Amygdala (tissue), 56 donors: ENCODE measurements at places on chromosomes 13 and 19.

DNA sequence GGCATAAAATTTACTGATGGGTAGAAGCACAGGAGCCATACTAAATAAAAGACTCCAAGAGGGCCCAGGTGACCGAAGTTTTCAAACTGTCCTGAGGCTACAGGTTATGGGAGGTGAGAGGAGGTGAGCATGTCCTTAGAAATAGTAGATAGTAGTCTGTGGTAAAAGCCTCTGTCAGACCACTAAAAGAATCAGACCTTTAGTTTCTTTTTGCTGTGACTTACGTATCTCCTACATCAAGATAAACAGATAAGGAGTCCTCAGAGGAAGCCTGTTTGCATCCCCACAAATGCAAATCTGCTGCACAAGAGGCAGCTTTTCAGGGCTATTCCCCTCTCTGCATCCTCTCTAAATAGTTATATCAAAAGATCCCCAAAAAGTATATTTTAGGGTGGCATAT is 711.6 kb upstream of the SLITRK6 start:
- DNase-seq: no peak

- no peak for DNase-seq
Observed at GRCh38 chr13:44022196-44022595, 142.5 kb downstream of the LACC1 start.

DNA sequence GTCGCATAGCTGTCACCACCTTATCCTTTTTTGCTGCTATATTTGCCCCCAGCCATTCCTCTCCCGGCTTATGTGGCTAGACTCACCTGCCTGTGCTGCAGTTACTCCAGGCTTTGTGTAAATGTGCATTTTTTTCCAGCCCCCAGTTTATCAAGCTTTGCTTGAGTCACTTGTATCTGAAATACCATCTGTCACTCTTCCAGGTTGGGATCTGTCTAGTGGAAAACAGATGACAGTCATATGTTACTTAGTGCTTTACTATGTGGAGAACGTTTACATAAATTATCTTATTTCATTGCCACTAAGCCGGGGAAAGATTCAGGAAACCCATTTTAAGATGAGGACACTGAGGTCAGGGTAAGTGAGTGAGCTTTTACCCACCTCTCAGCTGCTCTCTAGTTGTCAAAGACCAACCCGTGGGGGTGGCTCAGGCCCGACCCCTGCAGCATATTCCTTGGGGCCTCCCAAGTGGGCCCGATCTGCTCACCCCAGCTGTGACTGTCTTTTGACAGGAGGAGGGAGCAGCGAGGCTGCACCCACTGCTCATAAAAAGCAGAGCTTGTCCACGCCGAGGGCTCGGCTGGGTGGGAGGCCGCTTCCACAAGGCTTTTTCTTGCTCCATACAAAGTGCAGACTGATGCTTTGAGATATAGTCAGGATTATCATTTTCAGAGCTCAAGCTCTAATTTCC is 7.2 kb downstream of the GJB2 start:
- no peak for DNase-seq

- no peak for DNase-seq
Observed at GRCh38 chr13:36447501-36447900, 15.2 kb downstream of the CCNA1 start.

DNA sequence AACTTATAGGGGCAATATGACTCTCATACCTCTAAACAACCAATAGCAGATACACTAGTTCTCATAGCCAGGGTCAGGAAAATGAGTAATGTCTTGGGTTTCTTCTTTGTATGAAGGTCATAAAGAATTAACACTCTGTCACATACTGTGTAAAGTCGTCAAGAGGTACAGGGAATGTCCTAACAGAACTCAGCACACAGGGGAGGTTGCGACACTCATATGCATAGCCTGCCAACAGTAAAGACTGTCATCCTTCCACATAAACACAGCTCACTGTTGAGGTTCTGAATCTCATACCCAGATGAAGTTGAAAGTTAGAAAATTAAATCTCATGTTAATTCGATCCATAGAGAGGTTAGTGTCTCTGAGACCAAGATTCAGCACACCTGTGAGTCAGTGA is 34.2 kb upstream of the ZNF254 start:
- no peak for DNase-seq

GRCh38 chr13:60369242-60369641 is 27.8 kb upstream of the TDRD3 start:
- DNase-seq: no peak

- no peak for DNase-seq
Observed at GRCh38 chr13:22690756-22691155, 490.0 kb upstream of the SGCG start.

DNA sequence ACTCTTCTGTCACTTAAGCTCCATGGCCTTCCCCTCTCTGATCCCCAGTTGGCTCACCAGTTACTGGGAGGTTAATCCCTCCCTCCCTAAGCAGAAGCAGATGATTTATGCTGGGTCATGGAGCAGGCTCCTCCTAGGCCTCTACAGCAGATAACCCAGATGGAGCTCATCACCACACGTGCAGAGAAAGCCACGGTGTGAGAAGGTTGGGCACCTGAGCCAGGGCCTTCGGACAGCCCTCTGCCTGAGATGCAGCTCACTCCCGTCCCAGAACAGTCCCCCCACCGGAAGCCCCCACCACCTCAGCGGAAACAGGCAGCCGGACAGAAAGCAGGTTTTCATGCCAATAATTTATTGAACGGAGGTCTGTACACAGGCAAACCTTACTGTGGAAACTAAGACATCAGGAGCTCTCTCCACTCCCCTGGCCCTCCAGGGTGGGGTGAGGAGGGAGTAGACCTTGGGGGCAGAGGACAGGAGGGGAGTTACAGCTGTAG is 9.8 kb downstream of the ZNF526 start:
- no peak for DNase-seq

DNA sequence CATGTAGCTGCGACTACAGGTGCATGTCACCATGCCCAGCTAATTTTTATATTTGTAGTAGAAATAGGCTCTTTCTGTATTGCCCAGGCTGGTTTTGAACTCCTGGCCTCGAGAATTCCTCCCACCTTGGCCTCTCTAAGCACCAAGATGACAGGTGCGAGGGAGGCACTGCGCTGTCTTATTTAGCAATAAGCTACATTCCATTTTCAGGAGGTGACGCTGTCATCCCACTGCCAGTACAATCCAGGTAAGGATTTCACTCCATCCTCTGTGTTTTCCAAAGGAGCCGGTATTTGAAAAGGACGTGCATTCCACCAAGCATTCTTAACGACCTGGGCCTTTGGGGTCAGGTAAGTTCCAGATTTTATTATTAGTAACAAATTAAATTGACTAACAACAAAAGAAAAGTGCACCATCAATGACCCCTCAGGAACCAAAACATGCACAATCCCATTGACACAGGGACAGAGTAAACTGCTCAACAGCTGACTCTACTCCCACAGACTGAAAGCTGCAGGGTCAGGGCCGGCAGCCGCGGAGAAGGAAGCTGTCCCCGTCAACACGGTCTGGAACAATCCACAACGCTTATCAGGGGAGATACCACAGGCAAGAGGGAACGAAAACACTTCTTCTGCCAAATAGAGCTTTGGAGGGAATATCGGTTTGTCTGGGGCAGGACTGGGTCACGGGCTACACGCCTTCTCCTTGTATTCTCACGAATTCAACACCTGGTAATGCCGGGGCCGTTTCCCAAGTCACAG is 82.8 kb downstream of the INSR start:
- no peak for DNase-seq

GRCh38 chr19:3700242-3701032 is at the start of gene PIP5K1C:
Gene PIP5K1C, minus strand, starts transcription at chr19:3700468. Its CDS starts 78 bp downstream, at chr19:3700390.
- peak; percentile 53 for DNase-seq

- no peak for DNase-seq
Observed at GRCh38 chr13:58855283-58855682, 1223.7 kb downstream of the PCDH17 start.

DNA sequence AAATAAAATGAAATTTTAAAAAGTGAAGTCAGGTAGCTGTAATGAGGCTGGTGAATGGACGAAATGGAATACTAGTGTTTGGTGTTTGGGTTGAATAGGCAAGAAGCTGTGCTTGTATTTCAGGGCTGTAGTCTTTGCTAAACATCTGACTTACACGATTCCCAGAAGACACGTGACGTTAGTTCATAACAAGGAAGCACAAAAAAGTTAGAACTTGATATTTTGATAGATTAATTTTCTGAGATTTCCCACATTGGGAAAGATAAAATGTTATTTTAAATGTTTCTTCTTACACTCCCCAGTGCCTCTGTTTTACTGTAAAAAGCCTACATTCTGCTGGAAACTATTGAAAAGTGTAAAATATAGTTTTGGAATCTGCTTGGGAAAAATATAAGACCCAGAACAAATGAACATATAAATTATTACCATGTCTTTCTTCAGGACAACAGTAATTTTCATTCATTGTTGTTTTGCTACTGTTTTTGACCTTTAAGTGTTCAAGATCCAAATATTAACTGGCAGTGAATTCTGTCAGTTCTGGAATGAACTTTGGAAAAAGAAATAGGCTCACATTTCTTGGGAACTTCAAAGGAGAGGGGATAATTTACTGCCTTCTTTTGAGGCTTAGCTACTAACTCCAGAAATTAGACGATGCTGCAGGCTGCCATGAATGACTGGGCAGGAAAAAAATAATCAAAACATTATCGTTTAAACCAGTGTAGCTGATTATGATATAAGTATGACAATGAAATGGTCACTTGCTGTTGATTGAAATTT is 241.3 kb downstream of the SLITRK6 start:
- DNase-seq: no peak
